ENCODE measurements at places on chromosomes 3 and 15.

- no peak for DNase-seq
Observed at GRCh38 chr15:93048759-93049161, 40.3 kb downstream of the RGMA start.

- no peak for DNase-seq
Observed at GRCh38 chr3:11539218-11539617, 104.5 kb downstream of the VGLL4 start.

GRCh38 chr3:16990163-16990562 is 105.4 kb downstream of the PLCL2 start:
- no peak for DNase-seq

DNA sequence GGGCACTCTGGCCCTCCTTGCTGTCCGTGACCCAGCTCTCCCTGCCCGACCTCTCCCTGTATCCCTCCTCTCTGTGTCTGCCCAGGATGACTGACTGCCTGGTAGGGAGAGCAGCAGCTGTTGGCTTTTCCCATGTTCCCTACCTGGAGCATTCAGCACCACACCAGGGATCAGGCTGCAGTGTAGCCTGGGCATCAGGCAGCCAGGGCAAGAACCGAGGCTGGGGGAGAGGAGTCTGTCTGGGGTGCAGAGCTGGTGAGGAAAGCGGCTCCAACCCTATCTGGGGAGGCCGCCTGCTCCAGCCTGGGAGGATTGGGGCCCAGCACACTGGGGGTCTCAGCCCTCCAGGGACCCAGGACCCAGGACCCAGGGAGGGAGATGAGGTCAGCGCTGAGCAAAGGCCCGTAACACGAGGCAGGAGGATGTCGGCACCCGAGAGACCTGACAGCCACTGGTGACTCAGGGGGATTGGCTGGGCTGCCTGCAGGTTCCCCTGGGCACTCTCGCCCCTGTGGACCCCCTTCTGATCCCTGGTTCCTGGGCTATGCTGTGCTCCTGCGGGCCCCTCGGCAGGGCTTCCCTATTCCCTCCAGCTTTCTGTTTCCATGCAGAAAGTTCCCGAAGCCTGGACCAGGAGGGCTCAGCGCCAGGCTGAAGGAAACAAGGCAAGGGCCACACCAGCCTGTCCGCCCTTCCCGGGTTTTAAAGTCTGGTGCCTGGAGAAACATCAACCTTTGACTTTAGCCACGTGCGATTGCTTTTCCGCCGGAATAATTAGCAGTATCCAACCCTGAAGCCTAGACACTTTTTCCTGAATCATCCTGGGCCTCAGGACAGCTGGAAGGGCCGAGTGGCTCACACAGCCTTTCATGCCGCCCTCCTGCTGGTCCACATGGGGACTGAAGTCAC is 128.2 kb upstream of the MEF2A start:
- DNase-seq = no peak

GRCh38 chr3:50830451-50830850 is 155.7 kb downstream of the DOCK3 start:
- no peak for DNase-seq

DNA sequence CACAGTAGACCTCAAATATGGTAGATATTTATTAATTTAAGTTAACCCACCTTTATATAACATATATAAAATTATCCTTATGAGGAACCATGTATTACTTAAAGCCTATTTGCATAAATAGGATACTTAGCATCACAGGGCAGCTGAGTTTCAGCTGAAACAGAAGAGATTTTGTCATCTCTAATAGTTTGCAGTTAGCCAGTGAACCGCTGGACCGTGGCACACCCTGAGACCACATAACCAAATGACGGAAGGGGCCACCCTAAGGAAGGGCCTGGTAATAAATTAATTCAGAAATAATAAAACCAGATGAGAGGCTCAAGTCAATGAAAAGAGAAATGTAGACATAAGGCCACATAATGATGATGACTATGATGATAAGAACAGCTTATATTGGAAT is 107.7 kb downstream of the MYO5A start:
- no peak for DNase-seq

DNA sequence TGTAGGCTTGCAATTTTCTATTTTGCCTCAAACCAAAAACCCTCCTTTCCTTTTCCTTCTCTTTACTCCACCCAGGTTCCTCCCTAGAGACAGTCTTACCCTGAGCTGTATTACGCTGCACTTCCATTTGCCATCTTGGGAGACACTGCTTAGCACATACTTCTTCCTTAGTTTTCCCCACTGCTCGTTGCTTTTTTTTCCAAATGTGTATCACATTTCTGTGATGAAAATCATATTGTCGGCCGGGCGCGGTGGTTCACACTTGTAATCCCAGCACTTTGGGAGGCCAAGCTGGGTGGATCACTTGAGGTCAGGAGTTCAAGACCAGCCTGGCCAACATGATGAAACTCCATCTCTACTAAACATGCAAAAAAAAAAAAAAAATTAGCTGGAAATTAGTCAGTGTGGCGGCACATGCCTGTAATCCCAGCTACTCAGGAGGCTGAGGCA is 29.5 kb downstream of the POPDC2 start:
- no peak for DNase-seq

DNA sequence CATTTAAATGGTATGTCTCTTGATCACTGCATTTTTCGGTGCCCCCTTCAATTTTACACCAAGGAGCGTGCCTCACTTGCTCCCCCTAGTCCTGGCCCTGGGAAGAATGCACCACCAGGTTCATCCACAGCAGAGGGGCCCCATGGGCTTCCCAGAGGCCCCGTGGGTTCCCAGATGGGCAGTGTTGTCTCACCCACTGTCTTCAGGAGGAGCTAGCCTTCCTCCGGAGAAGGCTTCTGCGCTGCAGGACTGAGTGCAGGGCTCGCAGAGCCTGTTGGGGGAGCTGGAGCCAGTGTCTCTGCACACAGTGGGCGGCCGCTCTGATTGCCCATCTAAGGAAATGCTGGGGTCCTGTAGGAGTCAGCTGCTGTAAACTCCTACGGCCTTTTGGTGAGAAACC is 45.9 kb downstream of the POLR2M start:
- no peak for DNase-seq
